ENCODE measurements at places on chromosomes 3 and 15.

GRCh38 chr3:100073714-100074307 lies 40.5 kb downstream of the FILIP1L start:
- peak; percentile 87 for DNase-seq

DNA sequence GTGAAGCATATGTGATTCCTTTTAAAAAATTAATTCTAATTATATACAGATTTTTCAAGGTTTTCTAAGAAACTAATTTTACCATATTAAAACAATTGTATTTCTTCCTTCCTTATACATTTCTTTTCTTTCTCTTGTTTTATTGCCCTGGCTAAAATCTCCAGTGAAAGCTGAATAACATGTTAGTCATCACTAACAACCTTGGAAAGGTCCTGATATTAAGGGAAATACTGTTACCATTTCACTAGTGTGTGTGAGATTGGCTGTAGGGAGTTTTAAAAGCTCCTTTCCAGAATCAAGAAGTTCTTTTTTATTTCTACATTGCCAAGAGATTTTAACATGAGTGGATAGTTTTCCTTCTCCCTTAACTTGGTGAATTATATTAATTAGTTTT lies 229.7 kb upstream of the EIF1B start:
- no peak for DNase-seq

GRCh38 chr3:150218236-150218635 lies 189.9 kb upstream of the TSC22D2 start:
- no peak for DNase-seq

DNA sequence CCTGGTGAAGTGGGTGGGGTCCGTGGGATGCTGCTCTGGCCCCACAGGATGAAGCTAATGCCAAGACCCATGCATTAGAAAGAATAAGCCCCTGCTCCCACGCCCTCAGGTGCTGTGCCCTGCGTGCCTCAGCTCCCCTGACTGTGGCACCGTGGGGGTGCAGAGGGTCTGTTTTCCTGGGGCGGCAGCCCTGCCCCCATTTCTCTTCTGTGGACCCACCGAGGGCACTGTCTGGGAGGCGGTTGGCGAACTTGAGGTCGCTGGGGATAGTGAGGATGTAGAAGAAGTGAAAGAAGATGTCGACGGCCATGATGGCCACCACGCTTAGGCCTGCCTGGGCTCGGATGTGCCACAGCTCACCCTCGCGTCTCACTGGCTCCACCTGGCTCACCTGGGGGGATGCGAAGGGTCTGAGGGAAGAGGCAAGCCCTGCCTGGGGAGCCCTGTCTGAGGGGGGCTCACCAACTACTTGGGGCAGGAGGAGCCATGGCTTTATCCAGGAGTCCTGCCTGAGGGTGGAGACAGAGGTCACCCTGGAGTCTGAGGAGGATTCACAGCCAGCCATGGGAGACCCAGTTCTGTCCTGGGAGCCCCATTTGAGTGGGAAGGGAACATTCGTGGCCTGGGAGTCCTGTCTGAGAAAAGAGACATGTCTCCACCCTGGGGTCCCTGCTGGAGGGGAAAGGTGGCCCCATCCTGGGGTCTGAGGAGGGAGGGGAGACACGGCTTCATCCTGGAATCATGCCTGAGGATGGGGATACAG lies 5.1 kb downstream of the HHATL start:
- no peak for DNase-seq

- DNase-seq, result no peak
These were observed 62.8 kb upstream of the SPATA12 start for GRCh38 chr3:56997675-56998074.

GRCh38 chr15:69903470-69904469 lies 193.9 kb downstream of the TLE3 start:
- no peak for DNase-seq

- no peak for DNase-seq
These were observed 12.0 kb downstream of the PPM1L start for GRCh38 chr3:160768031-160768430.

DNA sequence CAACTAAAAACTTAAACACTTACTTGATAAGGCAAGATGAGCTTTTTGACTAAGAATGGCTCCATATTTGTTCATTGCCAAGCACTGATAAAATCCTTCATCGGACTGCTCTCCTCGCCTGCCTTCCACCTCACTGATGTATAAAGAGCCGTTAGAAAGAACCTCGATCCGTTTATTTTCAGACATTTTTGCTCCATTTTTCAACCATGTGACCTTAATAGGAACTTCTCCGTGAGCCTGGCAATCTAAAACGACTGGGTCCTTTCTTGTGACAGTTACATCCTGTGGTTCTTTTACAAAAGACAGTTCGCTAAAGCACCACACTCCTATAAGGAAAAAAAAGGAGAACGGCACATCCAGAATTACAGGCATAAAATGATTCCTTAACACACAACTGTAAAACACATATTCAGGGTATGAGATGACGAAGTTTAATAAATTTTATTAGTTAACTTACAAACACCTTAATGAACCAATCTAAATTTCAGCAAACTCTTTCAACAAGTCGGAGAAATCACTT lies 2.5 kb downstream of the PRTG start:
- DNase-seq, result no peak

GRCh38 chr3:64023187-64023860 lies at the start of gene PSMD6:
TSS of gene PSMD6 (minus strand) at chr3:64023494. CDS start at chr3:64023419, 75 bp downstream.
- DNase-seq, result peak; percentile 89

All from NB4 (cell line).